ENCODE measurements at places on chromosomes 13 and 19.

GRCh38 chr13:62551588-62551987, 1135.9 kb upstream of the PCDH20 start:
- no peak for DNase-seq

DNA sequence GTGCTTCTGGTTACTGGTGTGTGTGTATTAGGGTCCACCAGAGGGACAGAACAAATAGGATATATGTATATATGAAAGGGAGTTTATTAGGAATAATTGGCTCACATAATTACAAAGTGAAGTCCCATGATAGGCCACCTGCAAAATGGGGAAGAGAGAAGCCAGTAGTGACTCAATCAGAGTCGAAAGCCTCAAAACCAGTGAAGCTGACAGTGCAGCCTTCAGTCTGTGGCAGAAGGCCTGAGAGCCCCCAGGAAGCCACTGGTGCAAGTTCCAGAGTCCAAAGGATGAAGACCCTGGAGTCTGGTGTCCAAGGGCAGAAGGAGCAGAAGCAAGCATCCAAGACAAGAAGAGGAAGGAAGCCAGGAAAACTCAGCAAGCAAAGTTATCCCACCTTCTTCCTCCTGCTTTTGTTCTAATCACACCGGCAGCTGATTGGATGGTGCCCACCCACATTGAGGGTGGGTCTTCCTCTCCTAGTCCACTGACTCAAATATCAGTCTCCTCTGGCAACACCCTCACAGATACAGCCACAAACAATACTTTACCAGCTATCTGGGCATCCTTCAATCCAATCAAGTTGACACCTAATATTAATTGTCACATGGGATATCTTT, 21.7 kb upstream of the SCEL start:
- no peak for DNase-seq

- no peak for DNase-seq
These were observed 197.1 kb downstream of the NDFIP2 start for GRCh38 chr13:79678100-79678499.

DNA sequence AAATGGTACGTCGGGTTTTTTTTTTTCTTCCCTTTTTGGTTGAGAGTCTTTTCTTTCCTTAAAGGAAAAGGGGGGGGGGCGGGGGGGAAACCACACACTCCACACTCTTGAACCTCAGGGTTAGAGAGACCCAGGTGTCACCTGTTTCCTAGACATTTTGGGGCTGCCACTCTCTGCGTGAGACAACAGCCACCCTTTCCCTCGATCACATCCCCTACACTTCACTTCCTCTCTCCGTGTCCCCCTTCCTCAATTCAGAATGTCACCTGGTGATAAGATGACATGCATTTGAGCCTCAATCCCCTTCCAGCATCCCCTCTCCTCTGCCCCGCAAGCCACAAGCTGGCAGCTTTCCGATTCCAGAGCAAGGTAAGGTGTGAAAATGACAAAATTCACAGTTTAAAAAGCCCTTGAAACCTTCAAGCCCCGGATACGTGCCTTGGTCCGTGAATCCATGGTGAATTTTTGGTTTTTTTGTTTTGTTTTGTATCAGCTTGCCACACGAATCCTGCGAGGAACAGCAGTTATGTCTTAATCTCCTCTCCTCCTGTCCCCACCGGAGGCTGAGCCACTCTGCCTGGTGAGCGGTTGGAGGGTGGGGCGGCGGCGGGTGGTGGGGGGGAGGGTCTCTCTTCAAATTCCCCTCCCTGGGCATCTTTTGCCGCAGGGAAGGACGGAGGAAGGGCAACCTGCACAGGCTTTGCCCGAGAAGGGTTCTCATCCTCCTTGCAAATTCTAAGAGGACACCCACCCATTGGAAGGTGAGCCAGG, 4.2 kb downstream of the PTPRS start:
- no peak for DNase-seq

DNA sequence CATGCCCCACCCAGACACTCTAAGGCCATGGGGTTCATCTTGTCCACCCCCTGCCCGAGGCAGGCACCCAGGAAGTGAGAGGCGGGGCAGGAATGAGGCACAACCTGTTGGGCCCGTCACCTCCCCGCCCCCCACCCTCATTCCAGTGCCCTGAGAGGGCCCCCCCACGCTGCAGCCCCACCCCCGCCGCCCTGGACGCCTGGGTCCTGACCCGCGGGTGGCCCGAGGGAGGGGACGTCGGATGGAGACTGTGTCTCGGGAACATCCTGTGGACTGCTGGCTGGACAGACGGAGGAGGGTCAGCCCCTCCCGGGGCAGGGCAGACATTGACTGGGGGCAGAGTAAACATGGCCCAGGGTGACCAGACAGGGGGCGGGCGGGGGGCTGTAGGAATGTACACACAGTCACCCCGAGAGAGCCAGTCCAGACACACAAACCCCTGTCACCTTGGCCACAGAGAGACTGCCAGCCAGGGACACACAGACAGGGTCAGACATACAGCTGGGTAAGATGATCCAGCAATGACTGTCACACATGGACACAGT, 7.4 kb upstream of the JUNB start:
- DNase-seq: no peak

DNA sequence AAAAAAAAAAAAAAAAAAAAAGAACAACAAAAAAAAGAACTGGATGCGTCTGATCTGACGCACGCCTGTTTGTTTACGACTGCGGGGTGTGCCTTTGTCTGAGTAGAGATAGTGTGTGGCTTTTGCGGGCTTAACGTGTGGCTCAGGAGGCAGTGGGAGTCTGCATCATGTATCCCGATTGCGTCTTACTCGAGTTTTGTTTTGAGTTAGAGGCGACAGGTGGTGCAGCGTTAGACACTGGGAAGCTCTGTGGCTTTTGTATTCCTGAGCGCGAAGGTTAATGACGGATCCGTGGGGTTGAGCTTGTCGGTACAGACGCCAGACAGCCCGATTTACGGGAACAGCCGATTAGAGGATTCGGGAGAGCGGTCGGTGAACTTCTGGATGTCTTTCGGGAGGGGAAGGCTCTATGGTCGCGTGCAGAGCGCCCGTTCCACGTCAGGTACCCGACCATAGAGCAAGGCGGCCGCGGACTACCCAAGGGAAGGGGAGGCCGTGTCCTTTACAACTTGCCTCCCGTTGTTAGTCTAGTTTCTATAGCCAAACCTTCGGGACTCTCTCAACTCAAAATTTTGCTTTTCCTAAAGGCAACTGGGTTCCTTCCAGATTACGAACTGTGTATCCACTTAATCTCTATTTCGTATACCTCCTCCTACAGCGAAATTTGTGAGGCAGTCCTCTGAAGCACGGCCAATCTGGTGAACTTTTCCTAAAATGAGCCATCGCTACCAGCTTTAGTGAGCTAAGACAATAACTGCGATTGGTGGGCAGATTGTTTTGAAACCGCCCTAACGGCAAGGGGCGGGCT, 926 bp upstream of the HNRNPUL1 start:
- peak; percentile 92 for DNase-seq

DNA sequence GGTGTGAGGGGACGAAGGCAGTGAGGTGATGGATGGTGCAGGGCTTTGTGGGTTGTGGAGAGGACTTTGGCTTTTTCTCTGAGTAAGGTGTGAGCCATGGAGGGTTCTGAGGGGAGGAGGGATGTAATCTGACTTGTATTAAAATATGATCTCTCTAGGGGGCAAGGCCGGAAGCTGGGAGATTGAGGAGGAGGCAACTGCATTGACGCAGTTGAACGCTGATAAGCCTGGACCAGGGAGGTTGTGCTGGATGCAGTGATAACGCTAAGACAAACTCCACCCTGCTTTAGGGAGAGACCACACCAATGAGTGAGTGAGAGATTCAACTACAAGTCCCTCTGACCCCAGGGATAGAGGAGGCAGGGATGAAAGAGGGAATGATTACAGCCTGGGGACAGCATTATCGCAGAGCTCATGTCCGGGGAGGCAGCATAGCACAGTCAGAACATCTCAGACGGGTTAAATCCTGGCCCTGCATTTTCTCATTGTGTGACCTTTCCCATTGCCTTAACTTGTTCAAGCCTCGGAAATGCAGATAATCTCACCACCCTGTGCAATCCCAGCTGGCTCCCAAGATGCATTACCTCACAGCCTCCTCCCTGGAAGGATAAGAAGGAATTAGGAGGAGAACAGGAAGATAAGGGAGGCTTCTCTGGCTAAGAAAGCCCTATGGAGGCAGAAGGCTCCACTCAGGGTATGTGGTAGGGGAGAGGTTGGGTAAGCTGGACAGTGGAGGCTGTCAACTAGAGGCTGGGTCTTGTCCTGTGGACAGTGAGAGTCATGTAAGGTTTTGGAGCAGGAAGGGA, 124.2 kb downstream of the CACNA1A start:
- no peak for DNase-seq

- no peak for DNase-seq
These were observed 10.4 kb upstream of the KLF16 start for GRCh38 chr19:1873524-1874473.

DNA sequence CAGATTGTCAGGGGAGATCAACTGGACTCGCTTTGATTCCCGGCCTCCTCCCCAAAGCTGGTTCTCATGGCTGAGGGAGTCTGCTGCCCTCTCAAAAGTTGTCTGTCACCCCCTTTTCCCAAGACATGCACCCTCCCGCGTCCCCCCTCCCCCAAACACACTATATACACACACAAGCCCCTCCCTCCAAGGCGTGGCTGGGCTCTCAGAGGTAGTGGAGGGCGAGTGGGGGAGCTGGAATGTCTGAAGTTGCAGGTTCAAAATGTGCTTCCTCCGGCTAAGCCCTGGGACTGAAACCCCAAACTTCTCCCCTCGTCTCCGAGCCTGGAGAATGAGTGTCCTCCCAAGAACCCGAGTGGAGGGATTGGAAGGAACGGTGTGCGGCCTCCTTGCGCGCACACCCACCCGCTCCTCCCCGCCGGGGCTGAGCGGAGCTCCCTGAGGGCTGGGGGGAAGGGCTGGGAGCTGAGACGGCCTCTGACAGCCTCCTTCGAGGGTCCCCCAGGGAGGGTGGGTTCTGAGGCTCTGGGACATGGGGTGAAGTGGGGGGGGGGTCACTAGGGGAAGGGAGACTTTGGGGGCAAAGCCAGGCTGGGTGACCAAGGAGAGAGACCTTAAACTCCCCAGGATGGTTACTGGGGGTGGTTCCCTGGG, 9.9 kb upstream of the MEIS3 start:
- no peak for DNase-seq

- no peak for DNase-seq
These were observed 41.8 kb downstream of the IRS2 start for GRCh38 chr13:109744512-109745051.

DNA sequence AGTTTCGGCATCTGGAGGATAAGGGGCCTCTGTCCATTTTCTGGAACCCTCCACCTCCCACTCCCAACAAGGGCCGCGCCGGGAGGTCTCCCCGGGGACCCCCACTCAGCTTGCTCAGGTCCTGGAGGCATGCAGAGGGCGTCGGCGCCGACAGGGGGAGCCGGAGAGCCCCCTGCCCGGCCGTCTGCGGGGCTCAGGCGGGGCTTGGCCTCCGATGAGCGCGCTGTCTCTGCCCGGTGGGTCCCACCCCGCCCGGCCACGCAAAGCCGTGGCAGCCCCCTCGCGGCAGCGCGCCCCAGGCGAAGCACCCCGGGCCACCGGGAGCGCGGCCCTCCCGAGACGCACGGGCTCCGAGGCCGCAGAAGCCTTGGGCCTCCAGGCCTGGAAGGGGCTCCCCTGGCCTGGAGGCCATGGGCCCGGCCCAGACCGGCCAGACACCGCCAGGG, 149.7 kb upstream of the ZNF536 start:
- no peak for DNase-seq

DNA sequence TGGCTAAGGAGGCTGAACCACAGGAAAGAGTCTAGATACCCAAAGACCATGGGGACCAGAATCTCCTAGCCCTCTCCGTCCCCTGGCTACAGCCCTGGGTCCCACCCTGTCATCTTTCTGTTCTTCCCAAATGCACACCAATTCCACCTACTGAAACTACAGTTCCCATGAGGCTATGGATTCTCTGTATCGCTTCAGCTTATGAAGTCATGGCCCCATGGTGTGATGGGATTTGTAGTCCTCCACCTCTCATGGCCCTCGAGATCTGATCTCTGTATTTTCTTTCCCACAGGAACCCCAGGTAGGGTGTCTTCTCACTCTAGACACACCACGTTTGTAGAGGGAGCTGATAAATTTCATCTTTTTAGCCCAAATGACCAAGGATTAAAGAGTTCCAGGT, 11.8 kb downstream of the PTPRH start:
- DNase-seq: no peak

GRCh38 chr13:75902166-75903104, 266.3 kb downstream of the LMO7 start:
- DNase-seq: no peak

- no peak for DNase-seq
These were observed 58.0 kb upstream of the TRPC4 start for GRCh38 chr13:37927561-37927960.

GRCh38 chr19:4402171-4403004, at the start of gene CHAF1A:
Gene CHAF1A, plus strand, starts transcription at chr19:4402640. Its CDS starts 123 bp downstream, at chr19:4402763.
- peak; percentile 97 for DNase-seq

GRCh38 chr13:39417643-39418042, 185.3 kb downstream of the LHFPL6 start:
- DNase-seq: no peak

Data from effector memory CD4-positive, alpha-beta T cell (primary cell).